ENCODE measurements at places on chromosomes 16 and 17. TPM values are rescaled to one million over a fixed set of nuclear protein-coding genes. Genes with fewer than 3 reads are reported as not detected.

Gene CLDN7
- total RNA-seq, result 2.7 TPM

Gene MYL11
- not detected for total RNA-seq

Gene GRB7
- 0.78 TPM for total RNA-seq

Gene ZNF23
- 10.8 TPM for total RNA-seq

Gene GPR139
- total RNA-seq, result not detected
